ENCODE measurements at places on chromosomes 4 and X.

- DNase-seq, result no peak
Measured at GRCh38 chr4:175539498-175539897, 272.6 kb downstream of the GPM6A start.

DNA sequence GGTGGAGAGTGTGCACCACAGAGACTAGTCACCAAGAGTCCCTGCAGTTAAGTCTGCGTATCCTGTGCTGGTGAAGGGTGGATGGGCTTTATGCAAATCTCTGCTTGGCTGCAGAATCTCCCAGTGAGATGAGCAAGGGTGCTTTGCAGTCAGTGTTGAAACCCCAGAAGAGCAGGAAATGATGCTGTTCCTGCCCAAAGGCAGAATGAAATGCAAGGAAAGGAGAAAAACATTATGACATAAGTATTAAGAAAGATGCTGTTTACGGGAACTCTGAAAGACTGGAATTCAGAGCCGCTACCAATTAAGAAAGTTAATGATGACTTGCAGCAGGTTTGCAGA, 25.4 kb upstream of the ACSL1 start:
- DNase-seq, result no peak

DNA sequence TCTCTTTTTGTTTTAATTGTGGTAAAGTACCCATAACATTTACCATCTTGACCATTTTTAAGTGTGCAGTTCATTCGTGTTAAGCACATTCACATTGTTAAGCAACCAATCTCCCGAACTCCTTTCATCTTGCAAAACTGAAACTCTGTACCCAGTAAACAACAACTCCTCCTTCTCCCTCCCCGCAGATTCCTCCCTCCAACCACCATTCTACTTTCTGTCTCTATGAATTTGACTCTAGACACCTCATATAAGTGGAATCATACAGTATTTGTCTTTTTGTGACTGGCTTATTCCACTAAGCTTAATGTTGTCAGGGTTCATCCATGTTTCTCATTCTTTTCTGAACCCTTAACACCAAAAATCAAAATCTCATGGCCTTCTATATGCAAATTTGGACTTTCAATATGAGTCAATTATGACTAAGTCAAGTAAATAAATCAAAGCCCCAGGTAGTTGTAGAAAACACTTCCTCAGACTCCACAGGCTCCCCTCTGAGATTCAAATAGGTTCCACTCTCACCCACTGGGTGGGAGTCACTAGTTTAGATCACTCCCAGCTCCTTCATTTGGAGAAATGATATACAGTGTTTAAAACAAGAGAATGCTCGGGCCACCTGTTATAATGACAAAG, 9.8 kb upstream of the RTL5 start:
- DNase-seq, result no peak

DNA sequence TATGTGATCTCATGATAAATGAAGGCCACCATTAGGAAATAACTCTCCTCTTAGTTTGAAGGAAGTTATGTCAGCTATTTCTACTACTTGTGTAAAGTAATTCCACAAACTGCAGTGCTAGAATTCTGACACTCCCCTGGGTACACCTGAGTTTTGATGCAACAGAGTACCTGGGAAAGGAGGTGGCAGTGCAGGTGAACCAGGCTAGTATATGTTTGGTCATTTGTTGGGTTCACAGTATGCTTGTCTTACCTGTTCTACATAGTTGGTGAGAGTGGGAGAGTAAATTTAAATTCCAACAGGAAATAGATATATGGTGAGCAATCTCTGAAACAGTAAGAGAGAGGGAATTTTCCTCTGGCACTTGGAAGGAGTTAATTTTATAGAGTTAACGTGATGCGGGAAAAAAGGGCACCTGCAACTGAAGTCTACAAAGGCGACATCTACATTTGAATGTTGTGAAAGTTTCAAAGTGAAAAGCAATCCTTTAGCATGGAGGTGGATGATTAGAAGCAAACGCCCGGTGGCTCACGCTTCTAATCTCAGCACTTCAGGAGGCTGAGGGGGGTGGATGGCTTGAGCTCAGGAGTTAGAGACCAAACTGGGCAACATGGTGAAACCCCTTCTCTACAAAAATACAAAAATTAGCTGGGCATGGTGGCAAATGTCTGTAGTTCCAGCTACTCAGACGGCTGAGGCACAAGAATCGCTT, 8.3 kb upstream of the SLC10A6 start:
- no peak for DNase-seq

DNA sequence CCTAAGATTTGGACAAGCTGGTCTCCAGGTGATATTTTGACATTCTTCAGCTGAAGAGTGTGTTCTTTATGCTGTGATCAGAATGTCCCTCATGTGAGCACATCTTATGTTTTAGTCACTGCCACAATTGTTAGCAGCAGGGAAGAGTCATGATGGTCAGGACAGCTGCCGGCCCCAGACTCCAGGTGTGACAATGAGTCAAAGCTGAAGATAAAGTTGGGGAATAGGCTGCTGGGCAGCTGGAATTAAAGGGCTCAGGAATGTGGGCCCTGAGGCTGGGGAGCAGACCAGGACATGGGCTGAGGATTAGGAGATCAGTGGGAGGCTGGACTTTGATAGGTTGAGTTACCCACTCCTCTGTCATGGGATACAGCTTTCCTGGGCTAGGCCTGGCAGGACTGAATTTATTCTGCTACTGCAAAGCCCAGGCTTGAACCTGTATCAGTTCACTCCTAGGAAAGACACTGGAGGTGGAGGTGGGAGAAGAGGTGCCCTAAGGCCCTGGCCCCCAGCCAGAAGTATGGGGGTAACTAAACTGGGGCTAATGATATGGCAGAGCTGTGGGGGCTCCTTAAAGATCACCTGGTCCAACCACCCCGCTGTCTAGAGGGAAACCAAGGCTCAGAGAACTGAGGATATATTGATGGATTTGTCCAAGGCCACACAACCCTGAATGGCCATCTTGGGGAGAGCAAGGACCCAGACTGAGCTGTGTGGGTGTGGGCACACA, 119.5 kb downstream of the PJA1 start:
- DNase-seq, result no peak

GRCh38 chr4:89305712-89306437, 1.7 kb downstream of the GPRIN3 start:
- DNase-seq, result no peak

DNA sequence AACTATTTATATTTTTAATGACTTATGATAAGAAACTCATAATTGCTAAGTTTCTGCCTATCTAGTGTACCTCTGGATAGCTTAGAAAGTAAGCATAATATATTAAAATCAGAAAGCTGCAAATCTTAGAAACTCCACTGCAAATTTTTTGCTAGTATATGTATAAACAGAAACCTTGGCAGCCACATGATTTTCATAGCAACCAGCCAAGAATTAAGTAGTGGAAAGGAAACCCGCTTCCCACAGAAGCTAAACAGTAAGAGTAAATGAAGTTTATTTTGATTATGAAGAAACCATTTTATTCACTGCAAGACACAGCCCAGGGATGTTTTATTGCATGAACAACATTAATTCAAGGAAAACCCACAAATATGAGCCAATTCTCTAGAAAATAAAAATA, 872.5 kb upstream of the ADGRL3 start:
- DNase-seq, result no peak

DNA sequence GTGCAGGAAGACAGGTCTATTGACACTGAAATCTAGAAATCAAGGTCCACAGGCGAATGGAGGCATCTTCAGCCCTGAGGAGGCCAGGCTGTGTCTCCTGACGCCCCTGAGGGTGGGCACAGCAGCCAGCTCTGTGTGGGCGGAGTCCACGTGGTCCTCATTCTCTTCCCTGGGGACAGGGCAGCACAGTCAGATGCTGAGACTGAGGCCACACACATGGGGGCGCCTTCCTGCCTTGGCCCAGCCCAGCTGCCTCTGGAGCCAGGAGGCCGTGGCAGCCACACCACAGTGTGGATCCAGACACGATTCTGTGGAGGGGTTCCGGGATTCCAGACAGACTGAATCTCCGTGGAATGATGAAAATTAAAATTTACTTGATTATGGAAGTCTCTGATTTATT, 20.8 kb downstream of the FGFR3 start:
- no peak for DNase-seq

GRCh38 chr4:82201805-82202641, 171.8 kb downstream of the HNRNPD start:
- peak; percentile 44 for DNase-seq

GRCh38 chrX:69968950-69969349, 80.8 kb downstream of the AWAT2 start:
- peak; percentile 15 for DNase-seq

DNA sequence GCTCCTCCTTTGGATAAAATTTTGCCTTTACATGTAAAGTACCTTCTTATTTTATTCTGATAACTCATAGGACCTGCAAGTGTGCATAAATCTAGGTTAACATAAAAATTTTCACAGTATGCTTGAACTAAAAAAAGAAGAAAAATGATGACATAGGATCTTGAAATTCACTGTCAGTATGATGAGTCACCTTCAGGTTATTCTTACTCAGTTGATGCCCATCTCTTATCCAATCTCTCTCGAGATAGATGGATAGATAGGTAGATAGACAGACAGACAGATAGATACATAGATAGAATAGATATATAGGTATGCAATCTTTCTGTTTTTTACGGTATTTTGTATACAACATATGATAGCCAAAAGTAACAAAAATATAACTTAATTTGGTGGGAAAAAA, 485.5 kb downstream of the NAF1 start:
- no peak for DNase-seq

- no peak for DNase-seq
Measured at GRCh38 chrX:42776195-42776594, 1.8 kb downstream of the PPP1R2C start.

- DNase-seq, result no peak
Measured at GRCh38 chrX:6985537-6985936, 162.0 kb upstream of the STS start.

DNA sequence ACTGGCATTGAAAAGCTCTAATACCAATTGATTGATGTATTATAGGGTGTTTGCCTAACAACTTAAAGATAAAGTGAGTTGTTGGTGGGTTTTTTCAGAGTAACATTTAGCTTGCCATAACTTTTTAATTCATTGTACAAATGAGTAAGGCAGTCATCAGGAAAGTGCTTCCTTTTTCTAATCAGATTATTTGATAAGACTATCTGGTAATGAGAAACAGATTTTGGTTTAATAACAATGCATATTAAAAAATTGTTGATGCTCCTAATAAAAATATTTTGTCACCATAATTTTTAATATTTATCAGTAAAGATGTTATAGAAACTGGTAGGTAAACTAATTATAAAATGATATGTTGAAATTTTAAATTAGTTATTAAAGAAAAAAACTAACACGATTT, 51.3 kb downstream of the BLTP1 start:
- DNase-seq, result no peak

DNA sequence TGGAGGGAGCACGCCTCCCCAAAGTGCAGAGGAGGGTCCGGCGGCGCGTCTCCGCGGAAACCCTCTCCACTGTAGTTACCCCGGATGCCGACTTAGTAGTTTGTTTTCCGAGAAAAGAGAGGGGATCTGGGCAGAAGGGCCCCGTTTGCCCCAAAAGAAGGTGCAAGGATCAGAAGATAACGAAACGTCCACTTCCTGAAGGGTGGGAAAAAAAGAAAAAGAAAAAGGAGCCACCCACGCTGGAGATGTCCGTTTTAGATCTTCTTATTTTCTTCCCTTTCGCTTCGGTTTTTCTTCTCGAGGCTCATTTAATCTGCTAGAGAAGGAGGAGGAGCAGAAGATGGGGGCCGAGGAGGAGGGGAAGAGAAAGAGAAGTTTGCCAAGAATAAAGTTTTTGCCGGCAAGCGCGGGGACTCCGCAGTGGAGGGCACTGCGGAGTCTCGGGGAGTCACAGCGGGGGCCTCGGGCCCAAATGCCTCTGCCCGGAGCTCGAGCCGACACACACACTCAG, 517 bp downstream of the LEF1 start:
- no peak for DNase-seq

- DNase-seq, result peak; percentile 47
Measured at GRCh38 chr4:186266729-186267456, 904 bp downstream of the F11 start.

- DNase-seq, result no peak
Measured at GRCh38 chr4:159352609-159353008, 249.7 kb downstream of the RAPGEF2 start.
